ENCODE measurements at places on chromosomes 1 and 21. TPM values are rescaled to one million over a fixed set of nuclear protein-coding genes. Genes with fewer than 3 reads are reported as not detected.

Gene DPYD
- 30.8 TPM for total RNA-seq

- no peak overlapping the region for H3K4me3 ChIP-seq
- no peak for DNase-seq
- H3K4me1 ChIP-seq, result peaks cover 8% of the 10 kb centered on the region
- H3K27ac ChIP-seq, result no peak overlapping the region
- peaks cover 76% of the 10 kb centered on the region for H3K36me3 ChIP-seq
These were observed 33.1 kb downstream of the MDM4 start for GRCh38 chr1:204549313-204549712.

Gene DEPDC1
- 1.2 TPM for total RNA-seq

Gene AKR7A3
- total RNA-seq, result 348 TPM

- H3K27me3 ChIP-seq, result no peaks in the 10 kb centered on the region
- H3K4me3 ChIP-seq, result no peak overlapping the region
- no peak for DNase-seq
- no peaks in the 10 kb centered on the region for H3K4me1 ChIP-seq
- no peaks in the 10 kb centered on the region for H3K36me3 ChIP-seq
These were observed 198.3 kb upstream of the SAMSN1 start for GRCh38 chr21:14744368-14744767.

GRCh38 chr1:234065794-234066447 is 161.4 kb downstream of the SLC35F3 start:
- H3K36me3 ChIP-seq, result no peaks in the 10 kb centered on the region
- no peaks in the 10 kb centered on the region for H3K4me1 ChIP-seq
- H3K4me3 ChIP-seq, result no peak overlapping the region
- peak; percentile 90 for DNase-seq
- no peaks in the 10 kb centered on the region for H3K27me3 ChIP-seq

DNA sequence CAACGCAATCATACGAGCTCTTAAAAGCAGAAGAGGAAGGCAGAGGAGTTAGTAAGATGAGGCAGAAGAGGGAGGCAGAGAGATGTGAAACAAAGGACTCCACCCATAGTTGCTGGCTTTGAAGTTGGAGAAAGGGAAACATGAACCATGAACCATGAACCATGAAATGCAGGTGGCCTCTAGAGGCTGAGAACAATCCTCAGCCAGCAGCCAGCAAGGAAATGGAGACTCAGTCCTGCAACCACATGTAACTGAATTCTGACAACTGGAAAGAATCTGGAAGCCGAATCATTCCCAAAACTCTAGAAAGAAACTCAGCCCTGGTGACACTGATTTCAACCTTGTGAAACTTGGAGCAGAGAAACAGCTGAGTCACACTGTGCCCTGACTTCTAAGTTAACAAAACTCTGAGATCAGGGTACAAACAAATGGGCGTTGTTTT is 10.1 kb downstream of the DIPK1A start:
- peak overlapping the region; percentile 61 for H3K27ac ChIP-seq
- no peaks in the 10 kb centered on the region for H3K4me1 ChIP-seq
- no peak overlapping the region for H3K4me3 ChIP-seq
- H3K36me3 ChIP-seq, result no peaks in the 10 kb centered on the region
- H3K27me3 ChIP-seq, result no peaks in the 10 kb centered on the region
- DNase-seq, result peak; percentile 66

- no peak overlapping the region for H3K27ac ChIP-seq
- no peaks in the 10 kb centered on the region for H3K27me3 ChIP-seq
- H3K36me3 ChIP-seq, result no peaks in the 10 kb centered on the region
- DNase-seq, result no peak
These were observed 50.1 kb downstream of the MROH9 start for GRCh38 chr1:170985406-170985805.

DNA sequence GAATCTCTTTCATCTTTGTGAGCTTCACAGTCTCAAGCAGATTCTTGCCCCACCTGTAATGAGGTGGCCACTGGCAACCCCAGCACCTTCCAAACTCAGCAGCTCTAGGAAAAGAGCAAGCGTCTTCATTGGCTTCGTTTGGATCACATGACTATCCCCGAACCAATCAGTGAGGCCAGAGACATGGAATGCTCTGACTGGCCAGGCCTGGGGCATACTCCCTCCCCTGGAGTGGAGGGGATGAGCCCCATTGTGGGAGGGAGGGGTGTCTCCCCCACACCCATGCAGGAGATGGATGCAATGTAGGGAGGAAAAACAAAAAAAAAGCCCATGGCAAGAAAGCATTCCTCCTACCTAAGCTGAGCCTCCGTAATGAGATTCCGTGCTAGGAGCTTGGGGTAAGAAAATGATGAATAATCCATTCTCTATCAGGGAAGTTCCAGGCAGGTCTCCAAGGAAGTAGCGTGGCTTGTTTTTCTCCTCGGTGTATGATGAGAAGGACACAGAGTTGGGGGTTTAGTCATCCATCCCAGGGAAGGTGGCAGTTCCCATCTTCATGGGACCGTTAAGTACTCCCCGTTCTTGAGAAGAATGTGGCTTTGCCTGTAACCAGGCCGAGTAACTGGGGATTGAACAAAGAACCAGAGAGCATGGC is 32.7 kb downstream of the FHAD1 start:
- no peak overlapping the region for H3K27ac ChIP-seq
- no peaks in the 10 kb centered on the region for H3K27me3 ChIP-seq
- DNase-seq, result no peak
- peaks cover 10% of the 10 kb centered on the region for H3K4me1 ChIP-seq

GRCh38 chr1:58363585-58363984 is 182.9 kb downstream of the OMA1 start:
- H3K4me3 ChIP-seq, result no peak overlapping the region
- DNase-seq, result no peak
- no peaks in the 10 kb centered on the region for H3K4me1 ChIP-seq
- H3K36me3 ChIP-seq, result no peaks in the 10 kb centered on the region

- no peaks in the 10 kb centered on the region for H3K4me1 ChIP-seq
- no peak overlapping the region for H3K4me3 ChIP-seq
- H3K27me3 ChIP-seq, result no peaks in the 10 kb centered on the region
- no peak for DNase-seq
These were observed 226.3 kb upstream of the ADGRL2 start for GRCh38 chr1:81574408-81574807.

- no peaks in the 10 kb centered on the region for H3K27me3 ChIP-seq
- H3K36me3 ChIP-seq, result no peaks in the 10 kb centered on the region
- H3K4me3 ChIP-seq, result peak overlapping the region; percentile 87
- no peak overlapping the region for H3K27ac ChIP-seq
- no peak for DNase-seq
- no peaks in the 10 kb centered on the region for H3K4me1 ChIP-seq
These were observed 1.7 kb downstream of the PRRC2C start for GRCh38 chr1:171487038-171487437.

DNA sequence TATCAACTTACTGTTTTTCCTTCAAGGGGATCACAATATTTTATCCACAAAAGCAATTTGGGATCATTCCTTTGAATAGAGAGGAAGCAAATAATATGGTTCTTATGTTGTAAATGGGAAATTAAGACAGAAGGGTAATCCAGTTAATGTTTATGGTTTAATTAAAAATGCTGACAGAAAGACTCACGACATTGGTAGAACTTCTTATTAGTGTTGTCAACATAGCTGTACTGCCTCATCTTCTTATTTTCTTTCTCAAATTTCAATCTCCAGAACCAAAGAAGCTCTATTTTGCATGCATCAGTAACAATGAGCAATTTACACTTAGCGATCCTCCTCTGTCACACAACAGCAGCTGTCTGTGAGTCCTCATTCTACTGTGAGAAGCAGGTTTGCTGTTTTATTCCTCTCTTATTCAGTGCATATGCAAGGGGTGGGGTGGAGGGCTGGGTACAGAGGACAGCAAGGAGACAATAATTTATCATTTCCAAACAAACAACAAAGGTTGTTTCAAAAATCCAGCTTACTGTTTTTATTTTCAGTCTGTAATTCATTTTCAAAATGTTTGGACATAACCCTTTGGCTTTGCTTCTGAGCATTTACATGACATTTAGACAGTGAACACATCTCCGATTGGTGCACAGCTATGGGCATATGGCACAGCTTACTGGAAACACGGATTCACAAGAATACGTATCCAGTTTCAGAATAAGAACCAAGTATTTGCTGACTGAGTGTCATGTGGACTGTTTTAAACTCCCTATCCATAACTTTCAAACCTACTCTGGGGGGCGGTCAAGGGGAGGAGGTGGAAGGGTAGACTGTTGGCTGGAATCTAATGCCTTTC is 335.9 kb downstream of the RGS7 start:
- H3K27ac ChIP-seq, result no peak overlapping the region
- no peaks in the 10 kb centered on the region for H3K4me1 ChIP-seq
- no peaks in the 10 kb centered on the region for H3K27me3 ChIP-seq
